Stimulated activated CD8-positive, alpha-beta memory T cell treated with anti-CD3 and anti-CD28 coated beads, Interleukin-4, amount 100 ng/mL, for 1 hour (primary cell): ENCODE measurements at places on chromosomes 16 and 17.

DNA sequence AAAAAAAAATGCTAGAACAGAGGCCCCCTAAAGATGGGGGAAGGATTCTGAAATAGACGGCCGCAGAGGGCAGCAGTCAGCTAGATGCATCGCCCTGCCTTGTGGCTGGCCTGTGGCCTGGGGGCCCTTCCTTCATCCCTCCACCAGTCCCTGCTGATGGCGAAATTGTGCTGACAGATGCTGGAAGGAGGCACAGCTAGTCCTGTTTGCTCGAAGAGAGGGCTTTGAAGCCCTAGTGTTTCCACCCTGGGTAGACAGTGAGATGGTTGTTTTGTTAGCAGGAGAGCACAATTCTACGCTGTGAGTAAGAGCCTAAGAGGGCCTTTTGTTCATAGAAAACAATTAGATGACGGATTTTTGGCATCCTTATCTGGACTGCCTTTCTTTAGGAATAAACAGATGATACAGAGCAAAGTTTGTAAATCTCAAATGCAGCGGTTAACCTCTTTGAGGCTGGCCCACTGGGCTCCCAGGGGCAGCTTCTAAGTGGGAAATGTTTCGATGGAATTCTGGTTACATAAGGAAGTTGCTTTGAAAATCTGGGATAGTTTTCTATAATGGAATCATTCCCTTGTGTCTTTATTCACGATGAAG is 23.0 kb downstream of the VPS35L start:
- no peak for DNase-seq

- DNase-seq, result no peak
These were observed 17.3 kb upstream of the SPN start for GRCh38 chr16:29645694-29646187.

DNA sequence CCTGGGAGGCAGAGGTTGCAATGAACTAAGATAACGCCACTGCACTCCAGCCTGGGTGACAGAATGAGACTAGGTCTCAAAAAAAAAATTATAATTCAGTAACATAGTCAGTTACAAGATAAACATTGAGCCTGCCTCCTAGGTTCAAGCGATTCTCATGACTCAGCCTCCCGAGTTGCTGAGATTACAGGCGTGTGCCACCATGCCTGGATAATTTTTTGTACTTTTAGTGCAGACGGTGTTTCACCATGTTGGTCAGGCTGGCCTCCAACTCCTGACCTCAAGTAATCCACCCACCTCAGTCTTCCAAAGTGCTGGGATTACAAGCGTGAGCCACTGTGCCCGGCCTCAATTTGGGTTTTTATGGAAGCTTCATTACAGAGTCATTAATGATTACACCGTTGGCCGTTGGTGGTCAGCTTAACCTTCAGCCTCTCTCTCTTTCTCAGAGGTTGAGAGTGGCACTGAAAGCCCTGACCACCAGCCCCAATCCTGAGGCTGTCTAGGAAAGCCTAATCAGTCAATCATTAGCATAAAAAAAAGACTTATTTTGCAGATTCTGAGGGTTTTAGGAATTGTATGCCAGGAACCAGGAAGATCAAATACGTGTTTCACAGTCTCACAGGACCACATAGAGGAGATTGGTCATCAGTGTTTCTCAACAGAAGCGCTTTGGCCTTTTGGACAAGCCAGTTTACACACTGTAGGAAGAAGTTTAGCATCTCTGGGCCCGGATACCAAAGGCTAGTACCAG is 1.3 kb upstream of the LRRC37A3 start:
- no peak for DNase-seq

GRCh38 chr16:1157639-1158455 is 4.9 kb downstream of the CACNA1H start:
- DNase-seq, result no peak

GRCh38 chr17:4944554-4945175 is 3.7 kb downstream of the PFN1 start:
- no peak for DNase-seq

DNA sequence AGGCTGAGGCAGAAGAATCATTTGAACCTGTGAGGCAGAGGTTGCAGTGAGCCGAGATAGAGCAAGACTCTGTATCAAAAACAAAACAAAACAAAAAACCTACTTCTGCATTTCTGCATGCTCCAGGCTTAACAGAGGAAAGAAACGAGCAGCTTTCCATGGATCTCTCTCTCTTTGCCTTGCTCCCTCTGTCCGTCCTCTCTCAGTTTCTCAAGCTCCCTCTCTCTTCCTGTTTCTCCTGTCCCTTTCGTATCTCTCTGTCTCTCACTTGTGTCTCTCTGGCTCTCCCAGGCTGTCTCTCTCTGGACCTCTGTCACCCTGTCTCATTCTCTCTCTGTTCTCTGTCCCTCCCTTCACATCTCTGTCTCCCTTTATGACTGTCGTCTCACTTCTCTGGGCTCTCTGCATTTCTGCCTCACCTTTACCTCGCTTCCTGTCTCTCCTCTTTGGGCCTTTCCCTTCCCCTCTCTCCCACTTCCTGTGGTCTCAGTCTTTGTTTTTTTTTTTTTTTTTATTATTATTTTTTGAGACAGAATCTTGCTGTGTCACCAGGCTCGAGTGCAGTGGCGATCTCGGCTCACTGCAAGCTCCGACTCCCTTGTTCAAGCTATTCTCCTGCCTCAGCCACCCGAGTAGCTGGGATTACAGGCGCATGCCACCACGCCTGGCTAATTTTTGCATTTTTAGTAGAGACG is 4.1 kb upstream of the PITPNA start:
- no peak for DNase-seq

DNA sequence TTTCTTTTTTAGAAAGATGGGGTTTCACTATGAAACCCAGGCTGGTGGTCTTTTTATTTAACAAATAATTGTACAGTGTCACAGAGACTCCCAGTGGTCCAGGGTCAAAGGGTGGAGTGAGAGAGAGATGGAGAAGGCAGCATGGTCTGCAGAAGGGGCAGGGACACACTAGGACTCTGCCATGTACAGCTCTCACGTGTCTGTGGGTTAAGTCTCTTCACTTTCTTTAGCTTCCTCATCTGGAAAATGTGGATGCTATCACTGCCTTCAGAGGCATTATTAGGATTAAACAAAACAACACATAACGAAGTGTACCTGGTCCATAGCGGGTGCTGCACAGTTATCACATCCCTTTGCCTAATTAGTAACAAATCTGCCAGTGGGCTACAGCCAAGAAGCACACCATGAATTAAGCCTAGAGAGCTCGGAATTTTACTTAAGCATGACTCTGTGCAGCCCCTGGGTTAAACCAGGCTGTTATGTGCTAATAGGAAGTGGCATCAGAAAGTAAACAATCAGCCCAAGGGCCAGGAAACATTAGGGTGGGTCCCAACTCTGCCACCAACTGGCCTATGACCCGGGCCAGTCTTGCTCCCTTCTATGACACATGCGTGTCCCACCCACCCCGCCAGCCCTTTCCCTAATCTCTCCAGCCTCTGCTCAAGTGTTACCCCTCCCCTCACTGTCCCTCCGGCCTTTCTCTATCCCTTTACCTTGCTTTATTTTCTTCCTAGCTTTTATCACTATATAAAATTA is 13.9 kb downstream of the TOP3A start:
- no peak for DNase-seq

DNA sequence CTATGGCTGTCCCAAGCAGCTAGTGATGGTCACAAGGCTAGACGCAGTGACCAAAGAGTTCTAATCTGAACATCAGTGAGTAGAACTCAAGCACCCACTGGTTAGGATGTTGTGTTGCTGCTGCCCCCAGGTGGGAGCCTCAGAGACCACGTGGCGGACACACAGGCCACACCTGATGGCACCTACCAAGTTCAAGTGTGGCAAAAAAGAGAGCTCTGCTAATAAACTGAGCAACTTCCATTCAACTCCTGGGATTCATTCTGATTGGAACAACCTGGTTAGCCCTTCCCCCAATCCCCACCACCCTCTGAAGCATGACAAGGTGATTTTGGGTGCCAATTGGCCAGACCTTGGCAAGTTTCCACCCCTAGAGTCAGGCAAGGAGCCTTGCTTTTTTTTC is 3.5 kb upstream of the LCMT1 start:
- no peak for DNase-seq

GRCh38 chr16:52906281-52906680 is 146.4 kb downstream of the CHD9NB start:
- DNase-seq, result no peak

DNA sequence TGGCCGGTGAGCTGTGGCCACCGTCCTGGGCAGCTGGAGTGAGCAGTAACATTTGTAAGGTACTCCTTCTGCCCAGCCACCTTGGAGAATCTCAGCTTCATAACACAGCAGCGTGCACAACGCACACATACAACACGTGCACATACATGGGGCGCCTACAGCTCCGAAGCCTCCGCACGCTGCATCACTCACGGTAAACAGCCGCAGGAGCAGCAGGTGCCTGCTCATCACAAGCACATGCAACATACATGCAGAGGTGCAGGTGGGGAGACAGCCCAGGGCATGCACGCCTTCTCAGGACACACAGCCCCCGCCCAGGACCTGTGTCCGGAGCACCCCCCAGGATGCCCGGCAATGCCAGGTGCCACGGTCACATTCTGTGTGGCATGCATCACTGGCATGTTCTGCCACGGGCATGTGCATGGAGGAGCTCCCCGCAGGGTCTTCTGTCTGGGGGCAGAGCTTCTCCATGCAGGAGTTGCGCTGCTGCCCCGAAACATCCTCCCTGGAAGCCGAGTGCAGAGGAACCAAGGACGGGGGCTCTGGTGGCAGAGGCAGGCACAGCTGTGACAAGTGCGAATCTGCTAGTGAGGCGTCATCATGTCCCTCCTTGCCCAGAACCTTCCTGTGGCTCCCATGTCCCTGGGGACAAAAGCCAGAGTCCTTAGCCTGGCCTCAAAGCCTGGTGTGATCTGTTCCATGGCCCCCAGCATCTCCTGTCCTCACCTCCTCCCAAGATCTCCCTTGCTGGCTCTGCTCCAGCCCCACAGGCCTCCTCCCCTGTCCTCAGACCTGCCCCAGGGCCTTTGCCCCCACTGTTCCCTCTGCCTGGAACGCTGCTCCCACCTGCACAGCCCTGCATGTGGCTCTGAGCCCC is 184.0 kb upstream of the GSE1 start:
- DNase-seq, result no peak

DNA sequence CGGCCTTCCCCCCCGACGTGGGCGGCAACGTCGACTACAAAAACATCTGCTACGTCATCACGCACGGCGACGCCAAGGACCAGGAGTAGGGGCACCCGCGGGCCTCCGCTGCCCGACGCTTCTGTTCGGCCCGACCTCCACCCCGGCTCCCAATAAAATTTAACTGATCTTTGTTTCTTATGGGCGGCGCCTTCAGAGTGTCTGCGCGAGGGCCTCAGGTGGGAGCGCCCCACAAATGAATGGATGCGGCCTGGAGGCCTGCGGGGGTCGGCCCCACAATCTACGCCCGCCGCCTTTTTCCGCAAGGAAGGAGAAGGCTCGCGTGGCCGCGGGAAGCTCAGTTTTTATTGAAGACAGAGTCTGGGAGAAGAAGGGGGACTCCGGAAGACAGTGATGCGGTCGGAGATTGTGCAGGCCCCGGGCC is 3.2 kb downstream of the MYL11 start:
- DNase-seq, result peak; percentile 79

DNA sequence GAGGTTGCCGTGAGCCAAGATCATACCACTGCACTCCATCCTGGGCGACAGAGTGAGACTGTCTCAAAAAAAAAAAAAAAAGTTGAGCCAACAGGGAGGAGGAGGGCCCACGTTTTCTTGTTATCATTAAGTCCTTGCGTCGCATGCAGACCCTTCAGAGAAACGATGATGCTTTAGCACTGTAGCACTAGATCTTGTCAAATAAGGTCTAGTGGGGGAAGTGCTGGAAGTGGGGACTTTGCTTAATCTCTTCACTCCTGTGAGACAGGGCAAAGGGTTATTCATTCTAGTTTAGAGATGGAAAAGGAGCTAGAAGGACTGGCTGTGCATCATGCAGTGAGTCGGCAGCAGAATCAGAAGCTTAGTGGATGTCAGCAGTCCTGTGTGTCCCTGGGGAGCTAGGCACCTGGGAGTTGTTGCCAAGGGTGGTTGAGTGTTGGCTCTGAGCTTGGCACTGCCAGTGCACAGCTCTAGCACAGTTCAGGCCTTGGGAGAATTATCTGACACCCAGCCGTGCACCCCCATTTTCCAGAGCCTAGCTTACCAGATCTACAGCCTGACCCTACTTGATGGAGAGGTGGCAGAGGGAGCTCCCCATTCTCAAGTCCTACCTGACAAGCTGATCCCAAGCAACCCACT is 33.4 kb upstream of the TBX2 start:
- DNase-seq, result no peak

- DNase-seq, result no peak
These were observed 7.9 kb downstream of the SEPTIN12 start for GRCh38 chr16:4780235-4780634.

- DNase-seq, result no peak
These were observed 26.7 kb downstream of the BBS2 start for GRCh38 chr16:56493126-56493525.
